ENCODE measurements at places on chromosomes 7 and 10.

DNA sequence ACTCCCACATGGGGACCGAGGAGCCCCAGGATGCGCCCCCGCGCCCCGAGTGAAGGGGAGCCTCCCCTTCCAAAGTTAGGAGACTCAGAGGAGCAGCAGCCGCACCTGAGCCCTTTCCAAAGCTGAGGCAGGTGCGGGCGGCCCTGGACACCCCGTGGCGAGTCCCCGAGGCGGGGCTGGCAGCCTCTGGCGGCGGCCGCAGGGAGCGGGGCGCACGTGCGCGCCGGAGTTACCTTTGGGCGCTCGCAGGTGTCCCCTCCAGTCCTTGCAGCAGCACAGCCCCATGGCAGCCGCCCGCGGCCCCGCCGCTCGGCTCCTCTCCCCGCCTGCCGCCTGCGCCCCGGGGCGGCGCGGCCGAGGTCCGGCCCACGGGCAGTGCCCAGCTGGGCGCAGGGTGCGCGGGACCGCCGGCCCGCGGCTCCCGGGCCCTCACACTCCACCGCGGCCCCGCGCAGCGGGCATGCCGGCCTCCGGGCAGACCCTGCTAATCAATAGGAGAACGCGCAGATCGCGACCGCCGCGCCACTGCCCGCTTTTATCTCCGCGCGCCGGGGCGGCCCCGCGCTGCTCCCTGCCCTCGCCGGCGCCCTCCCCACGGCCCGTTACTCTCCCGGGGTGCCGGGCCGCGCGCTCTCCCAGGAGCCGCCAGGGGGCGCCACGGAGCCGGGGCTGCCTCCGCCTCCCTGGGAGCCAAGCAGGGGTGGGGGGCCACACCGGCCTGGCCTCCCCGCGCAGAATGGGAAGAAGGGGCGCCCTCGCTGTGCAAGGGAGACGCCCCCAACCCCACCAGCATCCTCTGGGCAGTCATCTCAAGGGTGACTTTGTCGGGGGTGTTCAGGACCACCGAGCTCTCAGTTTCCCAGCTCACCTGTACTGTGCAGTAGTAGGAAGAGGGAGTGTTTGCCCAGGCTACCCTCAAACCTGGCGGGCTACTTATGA is 80.8 kb downstream of the ARHGAP22 start:
- no peak for DNase-seq

DNA sequence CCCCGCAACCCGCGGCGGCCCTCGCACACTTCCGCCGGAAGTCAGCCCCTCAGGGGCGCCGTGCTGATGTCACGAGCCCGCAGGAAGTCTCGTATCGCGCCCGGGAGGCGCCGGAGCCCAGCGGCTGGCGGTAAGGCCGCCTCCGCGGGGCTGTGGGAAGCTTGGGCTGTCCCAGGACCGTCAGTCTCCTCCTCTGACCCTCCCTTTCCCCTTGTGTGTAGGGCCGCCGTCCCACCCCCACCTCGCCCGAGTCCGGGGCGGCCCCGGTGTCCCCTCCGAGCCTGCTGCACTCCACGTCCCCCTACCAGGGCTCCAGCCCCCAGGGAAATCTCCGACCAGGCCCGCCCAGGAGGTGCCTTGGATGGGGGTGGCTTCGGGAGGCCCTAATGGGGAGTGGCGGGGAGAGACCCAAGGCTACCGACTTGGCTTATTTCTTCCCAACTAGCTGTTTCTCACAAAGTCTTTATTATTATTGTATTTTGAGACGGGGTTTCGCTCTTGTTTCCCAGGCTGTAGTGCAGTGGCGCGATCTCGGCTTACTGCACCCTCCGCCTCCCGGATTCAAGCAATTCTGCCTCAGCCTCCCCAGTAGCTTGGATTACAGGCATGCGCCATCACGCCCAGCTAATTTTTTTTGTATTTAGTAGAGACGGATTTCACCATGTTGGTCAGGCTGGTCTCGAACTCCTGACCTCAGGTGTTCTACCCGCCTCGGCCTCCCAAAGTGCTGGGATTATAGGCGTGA is at the start of gene ZDHHC4:
Gene ZDHHC4 (plus strand): TSS at position 86 of the 745 bp plus-strand sequence. CDS start 3,108 bp downstream, outside the sequence.
- DNase-seq = peak; percentile 74

- DNase-seq = no peak
Measured at GRCh38 chr7:44852590-44852989, 4.7 kb upstream of the H2AZ2 start.

DNA sequence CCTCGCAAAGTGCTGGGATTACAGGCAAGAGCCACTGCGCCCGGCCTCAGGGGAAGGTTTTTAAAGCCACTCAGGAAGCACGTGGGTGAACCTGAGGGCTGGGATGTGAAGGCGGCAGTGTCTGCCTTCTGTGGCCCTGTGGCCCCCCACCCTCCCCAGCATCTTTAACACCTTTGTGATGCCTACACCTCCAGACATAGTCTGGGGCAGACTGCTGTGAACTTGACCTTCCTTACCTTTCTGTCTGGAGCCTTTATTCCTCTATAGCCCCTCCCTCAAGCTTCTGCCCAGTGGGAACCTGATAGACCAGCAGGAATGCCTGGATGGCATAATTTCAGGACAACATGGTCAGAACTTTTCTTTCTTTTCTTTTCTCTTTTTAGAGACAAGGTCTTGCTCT is 550.2 kb downstream of the GALNT17 start:
- no peak for DNase-seq

DNA sequence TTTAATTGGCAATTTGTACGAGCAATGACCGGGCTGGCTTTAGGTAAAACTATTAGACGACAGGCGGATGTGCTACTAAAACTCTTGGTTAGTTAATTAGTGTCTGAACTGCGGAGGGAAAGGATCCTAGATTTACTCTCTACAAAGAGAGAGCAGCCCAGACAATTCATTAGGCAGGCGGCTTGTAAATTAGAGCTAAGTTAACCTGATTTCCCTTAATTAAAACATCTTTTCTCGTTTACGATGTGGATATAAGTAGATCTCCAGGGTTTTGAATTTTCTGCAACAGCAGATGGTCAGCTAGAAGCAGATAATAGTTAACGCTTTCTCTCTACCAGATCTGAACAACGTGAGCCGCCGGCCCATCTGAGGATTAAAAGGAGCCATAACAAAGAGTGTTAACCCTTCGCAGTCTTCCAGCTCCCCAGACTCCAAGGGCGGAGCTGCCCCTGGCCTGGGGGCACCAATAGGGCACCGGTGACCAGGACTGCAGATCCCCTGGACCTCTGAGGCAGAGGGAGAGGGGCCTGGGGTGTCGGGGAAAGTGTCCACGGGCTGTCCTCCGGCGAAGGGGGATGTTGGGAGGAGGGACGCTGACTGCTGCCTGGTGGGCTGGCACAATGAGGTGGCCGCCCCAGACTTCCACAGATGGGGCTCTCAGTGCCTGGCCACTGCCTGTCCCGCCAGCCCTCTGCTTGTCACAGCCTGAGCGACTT is 6.3 kb upstream of the UNCX start:
- DNase-seq = no peak

DNA sequence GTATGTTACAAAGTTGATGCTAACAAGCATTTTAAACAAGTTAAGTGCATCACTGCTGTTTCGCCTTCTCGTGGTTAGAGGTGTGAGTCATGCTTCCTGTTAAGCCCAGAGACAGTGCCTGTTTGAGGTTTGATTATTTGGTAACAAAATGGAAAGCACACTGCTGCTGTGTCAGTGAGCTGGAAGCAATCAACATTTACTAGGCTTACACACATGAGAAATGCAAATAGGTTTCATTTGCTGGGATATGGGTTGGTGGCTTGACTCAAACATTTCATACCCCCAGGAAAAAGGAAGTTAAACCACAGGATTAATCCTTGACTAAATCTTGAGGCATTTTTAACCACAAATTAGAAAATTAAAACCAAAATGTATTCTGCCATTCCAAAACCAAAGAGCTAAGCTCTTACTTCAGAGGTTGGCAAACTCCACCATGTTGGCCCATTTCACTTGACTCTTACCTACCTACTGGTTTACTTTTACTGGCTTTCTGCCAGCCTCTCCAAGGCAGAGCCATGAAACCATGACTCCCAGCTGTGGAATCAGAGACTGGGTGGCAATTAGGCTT is 139.2 kb downstream of the ETV1 start:
- peak; percentile 38 for DNase-seq

- no peak for DNase-seq
Measured at GRCh38 chr10:119251315-119251708, 43.9 kb downstream of the GRK5 start.

GRCh38 chr10:62582101-62582705 is 208.0 kb downstream of the ZNF365 start:
- no peak for DNase-seq

GRCh38 chr7:70645876-70646351 is 486.0 kb upstream of the GALNT17 start:
- DNase-seq = no peak

- DNase-seq = no peak
Measured at GRCh38 chr10:35684586-35684985, 42.5 kb upstream of the FZD8 start.

DNA sequence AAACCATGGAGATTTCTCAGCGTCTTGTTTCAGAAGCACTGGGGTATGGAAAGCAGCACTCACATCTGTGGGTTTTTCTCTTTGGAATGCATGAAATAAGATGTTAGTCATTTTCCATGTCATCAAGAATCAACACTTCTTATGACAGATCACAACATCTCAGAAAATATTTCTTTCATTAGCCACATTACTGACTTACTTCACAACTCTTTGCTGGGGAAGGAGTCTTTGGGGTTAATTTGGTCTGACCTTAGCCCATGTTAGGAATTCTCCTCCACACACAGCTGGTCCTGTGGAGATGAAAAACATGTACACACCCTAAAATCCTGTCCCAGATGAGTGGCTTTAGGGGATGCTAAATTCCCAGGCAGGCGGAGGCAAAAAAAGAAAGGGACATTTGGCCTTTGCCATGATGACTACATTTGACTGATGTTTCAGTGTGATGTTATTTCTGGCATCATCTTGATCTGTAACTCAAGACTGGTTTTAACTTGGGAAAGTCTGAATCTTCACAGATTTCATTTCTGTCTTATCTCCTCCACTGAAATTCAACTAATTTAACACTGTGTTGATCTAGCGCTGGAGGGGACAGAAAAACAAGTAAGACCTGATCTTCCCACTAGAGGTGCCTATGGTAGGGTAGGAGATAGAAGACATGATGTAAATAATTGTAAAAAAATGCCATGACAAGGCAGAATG is 363.2 kb downstream of the PRPF18 start:
- DNase-seq = no peak

GRCh38 chr10:119444866-119445265 is 97.7 kb downstream of the RGS10 start:
- no peak for DNase-seq

DNA sequence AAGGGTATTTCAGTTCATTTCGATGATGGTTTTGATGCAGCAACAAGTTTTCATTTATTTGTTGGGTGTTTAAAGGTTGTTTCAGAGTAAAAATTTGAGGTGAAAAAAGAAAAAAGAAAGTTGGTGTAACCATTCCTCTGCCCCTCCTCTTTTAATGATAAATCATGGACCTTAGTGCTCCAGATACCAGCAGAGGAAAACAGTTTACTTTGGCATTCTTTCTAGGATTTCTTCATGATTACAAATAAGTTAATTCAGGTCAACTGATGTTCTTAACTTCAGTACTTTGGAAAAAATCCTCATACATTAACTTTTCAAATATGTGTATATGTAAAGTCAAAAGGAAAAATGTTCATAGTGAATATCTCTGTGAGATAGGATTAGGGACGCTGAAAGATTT is 2.0 kb upstream of the RBP4 start:
- DNase-seq = no peak

GRCh38 chr7:32218741-32219288 is 148.6 kb upstream of the PDE1C start:
- no peak for DNase-seq

DNA sequence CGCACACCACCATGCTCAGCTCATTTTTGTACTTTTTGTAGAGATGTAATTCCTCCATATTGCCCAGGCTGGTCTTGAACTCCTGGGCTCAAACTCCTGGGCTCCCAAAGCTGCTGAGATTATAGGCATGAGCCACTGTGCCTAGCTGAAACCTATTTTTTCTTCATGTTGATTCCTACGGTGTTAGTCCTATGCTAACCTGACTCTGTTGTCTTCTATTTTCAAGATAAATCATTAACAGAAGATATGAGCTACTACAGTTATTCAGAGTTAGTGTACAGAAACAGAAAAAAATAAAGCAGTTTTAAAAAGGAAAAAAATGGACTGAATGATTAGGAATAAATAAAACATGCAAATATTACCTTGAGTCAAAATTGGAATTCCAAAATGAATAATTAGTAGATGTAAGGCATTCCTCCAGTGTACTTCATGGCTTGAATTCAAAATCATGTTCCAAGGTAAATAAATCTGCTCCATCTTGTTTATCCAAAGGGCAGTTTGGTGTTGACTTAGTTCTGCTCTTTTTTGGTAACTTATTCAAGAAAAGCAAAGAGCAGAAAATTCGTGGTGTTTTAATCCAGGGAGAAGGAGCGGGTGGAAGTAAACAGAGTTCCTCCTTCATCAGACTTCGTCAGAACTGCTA is 185.8 kb downstream of the CACNB2 start:
- no peak for DNase-seq

DNA sequence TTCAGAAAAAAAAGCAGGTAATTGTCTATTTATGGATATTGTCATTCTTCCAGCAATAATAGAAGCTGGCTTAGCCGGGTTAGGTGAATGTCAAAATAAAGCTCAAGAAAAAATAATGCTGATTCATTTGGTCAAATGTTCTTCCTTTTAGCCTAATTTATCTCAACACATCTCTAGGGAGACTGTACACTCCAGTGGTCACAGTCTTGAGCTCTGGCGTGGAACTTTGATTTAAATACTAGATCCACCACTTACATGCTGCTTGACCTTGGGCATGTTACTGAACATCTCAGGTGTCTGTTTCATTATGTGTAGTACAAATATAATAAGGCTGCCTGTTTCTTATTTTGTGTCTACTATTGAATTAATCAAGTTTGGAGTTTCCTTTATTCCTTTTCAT is 22.0 kb downstream of the PRTFDC1 start:
- no peak for DNase-seq

GRCh38 chr10:110141871-110142635 is 65.4 kb upstream of the MXI1 start:
- DNase-seq = no peak

- no peak for DNase-seq
Measured at GRCh38 chr7:29563590-29564495, at the start of gene PRR15. TSS of gene PRR15 (plus strand) at chr7:29563835. CDS start at chr7:29566330, 2,495 bp downstream.

- no peak for DNase-seq
Measured at GRCh38 chr7:40194745-40195144, 59.9 kb downstream of the SUGCT start.

DNA sequence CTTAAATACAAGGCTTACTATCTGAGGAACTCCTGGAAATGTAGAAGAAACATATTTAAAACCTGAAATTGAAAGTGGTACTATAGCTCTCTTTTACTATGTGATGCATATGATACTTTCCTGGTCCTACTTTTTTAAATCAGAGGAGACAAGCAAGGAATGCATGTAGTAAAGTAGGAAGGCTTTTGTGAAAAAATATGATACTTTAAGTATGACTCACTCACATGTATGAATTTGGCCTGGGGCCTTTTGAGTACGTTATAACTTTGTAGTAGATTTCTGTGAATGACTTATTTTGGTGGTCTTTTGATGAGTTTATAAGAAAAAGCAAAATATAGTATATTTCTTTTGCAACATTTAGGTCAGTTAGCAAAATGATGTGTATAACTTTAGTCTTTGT is 53.8 kb downstream of the TAX1BP1 start:
- DNase-seq = no peak
